ENCODE measurements at places on chromosomes 11 and 22.

GRCh38 chr11:80393210-80393609 lies 952.4 kb upstream of the TENM4 start:
- no peak for DNase-seq

DNA sequence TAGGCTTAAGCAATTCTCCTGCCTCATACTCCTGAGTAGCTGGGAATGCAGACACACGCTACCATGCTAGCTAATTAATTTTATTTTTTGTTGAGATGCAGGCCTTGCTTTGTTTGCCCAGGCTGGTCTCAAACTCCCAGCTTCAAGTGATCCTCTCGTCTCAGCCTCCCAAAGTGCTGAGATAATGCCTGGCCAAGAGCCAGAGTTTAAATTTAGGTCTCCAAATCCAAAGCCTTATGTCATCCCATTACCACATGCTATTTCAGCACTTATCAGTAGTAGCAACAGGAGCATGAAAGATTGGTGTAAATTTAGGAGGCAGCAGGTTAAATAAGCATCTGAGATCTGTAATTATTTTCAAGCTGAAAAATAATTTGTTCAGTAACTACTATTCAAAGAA lies 326.1 kb upstream of the ANO5 start:
- DNase-seq: no peak

GRCh38 chr11:36356201-36356600 lies 60.1 kb downstream of the PRR5L start:
- DNase-seq: no peak

DNA sequence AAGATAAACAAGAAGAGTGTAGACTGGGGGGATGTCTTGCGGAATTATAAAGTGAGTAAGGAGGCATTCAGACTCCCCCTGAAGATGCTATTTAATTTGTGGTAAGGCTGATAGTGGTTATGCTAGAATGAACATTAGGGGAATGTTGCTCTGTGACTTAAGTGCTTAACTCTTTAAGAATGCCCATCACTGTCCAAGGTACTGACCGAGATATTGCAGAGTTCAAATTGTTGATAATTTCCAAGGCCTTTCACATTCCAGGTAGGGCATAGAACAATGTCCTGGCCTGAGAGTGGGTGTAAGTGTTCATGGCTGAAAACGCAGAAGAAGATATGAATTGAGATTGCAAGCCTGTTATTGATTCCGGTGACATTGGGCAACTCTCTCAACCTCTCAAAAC lies 90.3 kb upstream of the SEZ6L start:
- no peak for DNase-seq

DNA sequence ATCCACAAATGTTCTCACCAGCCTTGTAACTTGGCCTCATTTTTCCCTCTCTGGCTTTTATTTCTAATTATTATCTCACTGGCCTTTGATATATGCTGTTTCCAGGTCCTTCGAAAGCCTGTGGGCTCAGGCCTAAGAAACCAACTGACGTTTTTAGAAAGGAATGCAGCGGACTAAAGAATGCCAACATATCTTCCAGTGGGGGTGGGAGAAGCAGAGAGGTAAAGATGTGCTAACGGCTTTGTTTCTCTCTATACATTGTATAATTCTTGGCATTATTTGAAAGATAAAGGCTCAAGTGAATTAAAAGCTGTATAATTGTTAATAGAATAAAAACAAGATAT lies 28.2 kb downstream of the OR6Q1 start:
- no peak for DNase-seq

- no peak for DNase-seq
These were observed 45.9 kb downstream of the TBX1 start for GRCh38 chr22:19806213-19807160.

DNA sequence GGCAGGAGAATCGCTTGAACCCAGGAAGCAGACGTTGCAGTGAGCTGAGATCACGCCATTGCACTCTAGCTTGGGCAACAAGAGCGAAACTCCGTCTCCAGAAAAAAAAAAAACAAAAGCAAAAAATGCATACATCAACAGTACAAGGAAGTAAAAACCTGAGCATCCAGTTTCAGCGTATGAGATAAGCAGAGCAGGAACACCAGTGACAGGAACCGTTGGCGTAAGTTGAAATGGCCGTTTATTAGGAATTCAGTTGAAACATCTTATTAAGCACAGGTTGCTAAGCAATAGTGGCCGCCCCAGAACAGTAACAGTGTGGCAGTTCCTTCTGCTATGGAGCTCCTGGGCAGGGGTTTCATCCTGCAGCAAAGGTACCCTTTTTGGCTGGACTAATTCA lies 4.0 kb upstream of the L3MBTL2 start:
- no peak for DNase-seq

DNA sequence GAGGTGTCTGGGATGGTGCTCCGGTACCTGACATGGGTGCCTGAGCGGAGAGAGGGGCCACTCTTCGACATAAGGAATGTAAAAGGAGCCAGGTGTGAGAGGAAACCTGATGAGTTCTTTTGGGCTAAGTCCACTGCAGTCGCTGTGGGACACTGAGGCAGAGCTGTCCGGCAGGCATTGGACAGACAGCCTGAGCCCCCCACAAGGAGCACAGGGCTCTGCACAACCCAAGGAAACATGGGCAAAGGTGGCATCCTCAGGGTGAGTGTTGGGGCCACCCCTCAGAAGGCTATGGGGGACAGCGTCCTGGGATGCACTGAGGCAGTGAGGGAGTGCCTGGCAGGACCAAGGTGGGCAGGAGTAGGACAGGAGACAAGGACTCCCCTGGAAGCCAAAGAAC lies 57.7 kb upstream of the EMID1 start:
- DNase-seq: no peak

DNA sequence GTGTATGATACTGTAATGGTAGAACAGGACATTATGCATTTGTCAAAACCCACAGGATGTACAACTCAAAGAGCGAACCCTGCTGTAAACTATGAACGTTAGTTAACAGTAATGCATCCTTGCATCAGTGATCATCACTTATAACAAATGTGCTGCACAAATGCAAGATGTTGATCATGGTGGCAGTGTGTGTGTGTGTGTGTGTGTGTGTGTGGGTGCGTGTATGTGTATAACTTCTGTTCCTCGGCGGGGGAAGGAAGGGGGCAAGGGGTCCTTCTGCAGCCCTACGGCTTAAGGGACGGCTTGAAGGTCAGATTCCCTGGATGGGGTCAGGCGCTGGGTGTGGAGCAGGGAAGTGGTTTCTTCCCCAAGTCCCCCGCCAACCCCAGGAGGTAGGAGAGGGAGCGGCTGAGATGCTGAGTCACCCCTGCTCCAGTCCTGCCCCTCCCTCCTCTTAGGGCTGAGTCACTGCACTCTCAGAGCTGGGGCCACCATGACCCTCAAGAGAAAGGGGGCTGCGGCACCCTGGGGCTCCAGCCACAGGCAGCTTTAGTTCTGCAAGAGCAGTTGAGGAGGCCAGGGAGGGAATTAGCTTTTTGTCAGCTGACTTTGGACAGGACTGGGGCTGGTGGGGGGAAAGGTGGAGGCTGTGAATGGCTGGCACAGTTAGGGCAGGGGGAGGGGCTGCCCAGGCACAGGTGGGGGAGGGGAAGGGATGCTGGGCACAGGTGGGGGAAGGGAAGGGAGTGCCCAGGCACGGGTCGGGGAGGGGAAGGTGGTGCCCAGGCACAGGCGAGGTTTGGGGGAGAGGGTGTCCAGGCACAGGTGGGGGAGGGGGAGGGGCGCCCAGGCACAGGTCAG lies 8.8 kb upstream of the CTSD start:
- DNase-seq: no peak

DNA sequence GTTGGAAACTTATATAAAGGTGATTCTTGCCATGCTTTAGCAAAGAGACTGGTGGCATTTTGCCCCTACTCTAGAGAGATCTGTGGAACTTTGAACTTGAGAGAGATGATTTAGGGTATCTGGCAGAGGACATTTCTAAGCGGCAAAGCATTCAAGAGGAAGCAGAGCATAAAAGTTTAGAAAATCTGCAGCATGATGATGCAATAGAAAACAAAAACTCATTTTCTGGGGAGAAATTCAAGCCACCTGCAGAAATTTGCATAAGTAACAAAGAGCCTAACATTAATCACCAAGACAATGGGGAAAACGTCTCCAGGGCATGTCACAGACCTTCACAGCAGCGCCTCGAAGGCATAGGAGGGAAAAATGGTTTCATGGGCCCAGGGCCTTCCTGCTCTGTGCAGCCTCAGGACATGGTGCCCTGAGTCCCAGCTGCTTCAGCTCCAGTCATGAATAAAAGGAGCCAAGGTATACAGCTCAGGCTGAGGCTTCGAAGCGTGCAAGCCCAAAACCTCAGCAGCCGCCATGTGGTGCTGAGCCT lies 83.4 kb downstream of the MRTFA start:
- DNase-seq: no peak

- no peak for DNase-seq
These were observed 64.9 kb upstream of the BIRC3 start for GRCh38 chr11:102252339-102252891.

GRCh38 chr22:20551805-20552442 lies 44.5 kb downstream of the MED15 start:
- DNase-seq: no peak
